ENCODE measurements at places on chromosomes 1 and 21. TPM values are rescaled to one million over a fixed set of nuclear protein-coding genes. Genes with fewer than 3 reads are reported as not detected.

DNA sequence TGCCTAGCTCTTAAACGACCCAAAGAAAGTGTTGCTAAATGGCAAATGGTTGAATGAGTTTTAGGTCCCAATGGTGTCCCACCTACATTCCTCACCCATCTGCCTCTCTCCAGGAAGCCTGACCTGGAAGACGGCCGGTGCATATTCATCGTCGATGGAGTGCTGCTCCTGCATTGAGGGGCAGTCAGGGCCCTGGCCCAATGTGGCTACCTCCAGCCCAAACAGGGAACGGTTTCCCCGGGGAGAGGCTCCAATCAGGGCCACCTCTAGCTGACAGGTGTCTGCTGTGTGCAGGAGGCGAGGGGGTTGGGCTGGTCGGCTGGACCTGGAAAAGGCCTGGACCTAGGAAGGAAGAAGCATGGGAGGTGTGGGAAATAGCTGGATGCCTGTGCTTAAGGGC is 1.6 kb downstream of the GLMP start:
- H3K36me3 ChIP-seq = peaks cover 1% of the 10 kb centered on the region
- H3K27ac ChIP-seq = no peak overlapping the region
- H3K4me1 ChIP-seq = peaks cover 44% of the 10 kb centered on the region
- no peaks in the 10 kb centered on the region for H3K27me3 ChIP-seq
- no peak for DNase-seq

- H3K27ac ChIP-seq = no peak overlapping the region
- H3K4me3 ChIP-seq = no peak overlapping the region
- no peaks in the 10 kb centered on the region for H3K27me3 ChIP-seq
- DNase-seq = no peak
- no peaks in the 10 kb centered on the region for H3K4me1 ChIP-seq
These were observed 12.4 kb downstream of the TMEM201 start for GRCh38 chr1:9600861-9601834.

DNA sequence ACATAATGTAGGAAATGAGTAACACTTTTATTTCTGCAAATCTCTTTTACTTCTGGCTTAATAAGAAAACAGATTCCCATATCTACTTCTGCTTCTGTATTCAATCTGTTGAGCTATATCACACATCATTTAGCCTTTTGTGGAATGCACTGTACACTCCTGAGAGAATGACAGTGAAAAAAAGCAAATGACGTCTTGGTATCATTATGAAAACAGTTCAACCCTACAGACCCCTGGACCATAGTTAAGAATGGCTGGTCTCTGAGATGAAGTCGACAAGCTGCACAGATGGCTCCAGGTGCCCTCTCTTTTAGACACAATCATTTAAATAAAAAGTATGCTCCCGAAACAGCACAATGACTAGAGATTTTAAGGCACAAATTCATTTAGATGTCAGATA is 247.0 kb downstream of the RERE start:
- no peaks in the 10 kb centered on the region for H3K27me3 ChIP-seq
- no peaks in the 10 kb centered on the region for H3K4me1 ChIP-seq
- DNase-seq = no peak
- H3K4me3 ChIP-seq = no peak overlapping the region

- H3K4me1 ChIP-seq = no peaks in the 10 kb centered on the region
- no peaks in the 10 kb centered on the region for H3K36me3 ChIP-seq
- H3K27me3 ChIP-seq = no peaks in the 10 kb centered on the region
- no peak for DNase-seq
- H3K27ac ChIP-seq = no peak overlapping the region
These were observed 258.7 kb upstream of the ADGRL4 start for GRCh38 chr1:79264975-79265818.

HSPA6 gene
- 0.98 TPM for total RNA-seq

DNA sequence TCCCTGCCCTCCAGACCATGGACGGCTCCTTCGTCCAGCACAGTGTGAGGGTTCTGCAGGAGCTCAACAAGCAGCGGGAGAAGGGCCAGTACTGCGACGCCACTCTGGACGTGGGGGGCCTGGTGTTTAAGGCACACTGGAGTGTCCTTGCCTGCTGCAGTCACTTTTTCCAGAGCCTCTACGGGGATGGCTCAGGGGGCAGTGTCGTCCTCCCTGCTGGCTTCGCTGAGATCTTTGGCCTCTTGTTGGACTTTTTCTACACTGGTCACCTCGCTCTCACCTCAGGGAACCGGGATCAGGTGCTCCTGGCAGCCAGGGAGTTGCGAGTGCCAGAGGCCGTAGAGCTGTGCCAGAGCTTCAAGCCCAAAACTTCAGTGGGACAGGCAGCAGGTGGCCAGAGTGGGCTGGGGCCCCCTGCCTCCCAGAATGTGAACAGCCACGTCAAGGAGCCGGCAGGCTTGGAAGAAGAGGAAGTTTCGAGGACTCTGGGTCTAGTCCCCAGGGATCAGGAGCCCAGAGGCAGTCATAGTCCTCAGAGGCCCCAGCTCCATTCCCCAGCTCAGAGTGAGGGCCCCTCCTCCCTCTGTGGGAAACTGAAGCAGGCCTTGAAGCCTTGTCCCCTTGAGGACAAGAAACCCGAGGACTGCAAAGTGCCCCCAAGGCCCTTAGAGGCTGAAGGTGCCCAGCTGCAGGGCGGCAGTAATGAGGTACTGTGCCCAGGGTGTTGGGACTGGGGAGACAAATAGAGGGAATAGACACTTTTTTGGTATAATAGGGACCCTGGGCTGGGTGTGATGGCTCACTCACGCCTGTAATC is 1.0 kb downstream of the ZBTB48 start:
- H3K36me3 ChIP-seq = no peaks in the 10 kb centered on the region
- DNase-seq = no peak
- no peaks in the 10 kb centered on the region for H3K27me3 ChIP-seq

DNA sequence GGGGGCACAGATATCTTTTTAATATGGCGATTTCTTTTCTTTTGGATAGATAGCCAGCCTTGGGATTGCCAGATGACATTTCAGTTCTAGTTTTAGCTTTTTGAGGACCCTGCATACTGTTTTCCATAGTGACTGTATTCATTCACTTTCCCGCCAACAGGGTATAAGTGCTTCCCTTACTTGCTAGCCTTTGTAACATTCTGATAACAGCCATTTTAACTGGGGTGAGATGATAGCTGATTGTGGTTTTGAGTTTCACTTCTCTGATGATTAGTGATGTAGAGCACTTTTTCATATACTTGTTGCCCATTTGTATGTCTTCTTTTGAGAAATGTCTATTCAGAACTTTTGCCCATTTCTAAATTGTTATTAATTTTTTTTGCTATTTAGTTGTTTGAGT is 151.9 kb downstream of the NTPCR start:
- DNase-seq = no peak
- peaks cover 18% of the 10 kb centered on the region for H3K4me1 ChIP-seq
- H3K27me3 ChIP-seq = no peaks in the 10 kb centered on the region
- H3K4me3 ChIP-seq = no peak overlapping the region

Measured in vagina (tissue), 2 donors.